ENCODE measurements at places on chromosomes 3 and 15. TPM values are rescaled to one million over a fixed set of nuclear protein-coding genes. Genes with fewer than 3 reads are reported as not detected.

- no peak for DNase-seq
Measured at GRCh38 chr3:50154476-50154839, 666 bp upstream of the SEMA3F start.

HYAL1 gene
- total RNA-seq = 0.24 TPM

DNA sequence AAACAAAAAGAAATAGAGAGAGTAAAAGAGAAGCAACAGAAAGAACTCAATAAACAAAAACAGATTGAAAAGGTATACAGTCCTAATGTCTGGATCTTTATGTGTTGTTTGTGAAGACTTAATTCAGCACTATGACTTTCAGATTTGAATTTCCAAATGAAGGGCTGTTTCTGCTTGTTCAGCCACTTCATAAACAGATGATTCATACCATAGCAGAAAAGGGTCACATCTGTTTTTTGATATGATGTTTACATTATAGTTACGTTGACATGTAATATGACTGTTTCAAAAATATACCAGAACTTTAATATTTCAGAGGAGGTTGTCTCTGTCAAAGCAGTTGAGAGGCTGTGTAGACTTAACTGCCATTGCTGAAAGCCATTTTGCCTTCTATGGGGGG, 24.1 kb downstream of the ASB14 start:
- no peak for DNase-seq

XCR1 gene
- total RNA-seq = not detected

- no peak for DNase-seq
Measured at GRCh38 chr3:49756036-49756435, 30.3 kb downstream of the IP6K1 start.

GRCh38 chr3:65617787-65618186, 420.9 kb downstream of the MAGI1 start:
- no peak for DNase-seq

SAMMSON gene
- not detected for total RNA-seq

KY gene
- not detected for total RNA-seq

GXYLT2 gene
- not detected for total RNA-seq

- DNase-seq = no peak
Measured at GRCh38 chr3:109387201-109387600, 49.9 kb upstream of the DPPA4 start.

LRRC57 gene
- 17.0 TPM for total RNA-seq

PLSCR4 gene
- not detected for total RNA-seq

DNA sequence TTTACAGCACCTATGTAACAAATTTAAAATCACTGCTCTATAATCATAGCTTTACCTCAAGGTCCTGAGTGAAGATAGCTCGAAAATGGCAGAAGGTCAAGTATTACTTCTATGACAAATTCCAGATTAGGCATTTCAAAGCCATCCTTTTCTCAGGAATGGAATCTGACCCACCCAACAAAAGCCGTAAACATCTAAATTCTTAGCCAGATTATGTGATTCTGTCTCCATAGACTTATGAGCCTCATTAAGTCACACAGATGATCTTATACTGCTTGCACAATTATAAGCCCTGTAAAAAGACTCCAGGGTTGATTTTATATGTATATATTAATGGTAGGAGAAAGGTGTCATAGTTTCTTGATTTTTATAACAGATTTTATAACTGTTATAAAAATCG, 56.9 kb downstream of the CEP152 start:
- no peak for DNase-seq

GRCh38 chr3:132033471-132033870, 1.3 kb downstream of the CPNE4 start:
- no peak for DNase-seq

GRCh38 chr3:187567021-187567420, 103.2 kb downstream of the SST start:
- no peak for DNase-seq

DNA sequence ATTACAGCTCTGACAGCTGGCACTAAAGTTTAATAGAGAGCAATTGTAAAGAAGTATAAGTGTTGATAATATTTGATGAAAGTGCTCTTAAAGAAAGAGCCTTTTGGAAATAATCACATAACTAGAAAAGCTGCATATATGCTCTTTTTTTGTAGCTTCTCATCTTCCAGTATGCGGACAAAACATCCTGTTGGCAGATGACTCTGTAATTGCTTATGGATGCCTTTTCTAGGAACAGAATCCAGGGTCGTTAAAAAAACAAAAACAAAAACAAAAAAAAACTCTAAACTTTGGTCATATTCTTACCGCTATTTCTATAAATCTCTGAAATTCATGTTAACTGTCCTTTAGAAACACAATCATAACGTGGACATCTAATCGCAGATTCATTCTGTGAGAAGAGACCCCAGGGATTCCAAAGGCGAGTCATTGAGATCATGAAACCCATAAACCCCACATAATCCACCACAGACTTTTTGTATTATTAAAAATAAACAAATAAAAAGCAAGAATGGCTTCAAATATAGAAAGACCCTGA, 109.8 kb downstream of the EPHA3 start:
- DNase-seq = no peak

MOBP gene
- total RNA-seq = not detected

DNA sequence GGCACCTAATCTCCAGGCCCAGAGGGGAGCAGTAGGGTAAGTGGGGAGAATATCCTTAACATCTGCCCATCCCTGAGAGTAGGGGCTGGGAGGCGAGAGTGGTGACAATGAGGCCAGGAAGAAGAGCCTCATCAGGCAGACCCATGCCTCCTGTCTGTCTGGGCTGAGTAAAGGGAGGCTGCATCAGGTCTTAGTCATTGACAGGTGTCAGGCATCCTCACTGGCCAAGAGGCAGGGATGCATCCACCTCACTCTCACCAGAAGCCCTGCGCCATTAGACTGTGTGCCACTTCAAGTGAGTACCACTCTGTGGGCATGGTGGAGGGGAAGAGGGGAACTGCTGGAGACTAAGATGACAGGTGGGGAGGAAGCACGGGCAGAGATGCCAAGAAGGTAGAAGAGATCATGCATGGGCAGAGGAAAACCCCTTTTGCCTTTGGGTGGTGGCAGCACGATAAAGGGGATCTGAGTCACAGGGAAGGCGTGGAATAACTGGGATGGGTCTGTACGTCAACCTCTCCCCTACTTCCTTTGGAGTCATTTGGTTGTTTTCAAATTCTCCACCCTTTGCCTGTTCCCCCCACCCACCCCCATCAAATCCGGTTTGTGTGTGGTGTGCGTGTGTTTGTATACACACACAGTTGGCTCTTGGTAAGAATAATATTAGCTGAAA, 14.1 kb downstream of the ANAPC13 start:
- no peak for DNase-seq

- no peak for DNase-seq
Measured at GRCh38 chr3:62025913-62026312, 347.4 kb downstream of the FEZF2 start.

DNA sequence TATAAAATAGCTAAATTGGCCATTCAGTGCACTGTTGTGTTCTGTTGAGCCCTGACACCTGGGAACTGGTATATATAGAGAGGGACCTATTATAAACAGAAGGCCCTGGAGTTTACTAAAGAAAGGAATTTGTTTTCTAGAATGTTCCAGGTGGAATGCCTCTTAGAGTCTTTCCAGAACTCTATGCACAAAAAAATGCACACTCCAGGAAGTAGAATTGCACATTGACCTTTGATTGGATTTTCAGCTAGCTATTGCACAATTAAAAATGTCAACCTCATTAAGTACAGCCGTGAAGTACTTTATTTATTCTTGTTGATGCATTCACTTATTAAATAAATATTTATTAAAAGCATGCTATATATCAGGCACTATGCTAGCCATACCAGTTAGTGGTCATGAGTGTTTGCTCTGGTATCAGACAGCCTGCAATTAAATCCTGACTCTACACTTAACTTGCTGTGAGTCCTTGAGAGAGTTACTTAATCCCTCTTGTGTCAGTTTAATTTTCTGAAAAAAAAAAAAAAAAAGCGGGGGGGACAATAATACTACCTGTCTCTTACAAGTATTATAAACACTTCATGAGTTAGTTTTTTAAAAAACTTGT, 40.8 kb downstream of the NDUFB4 start:
- DNase-seq = no peak

GRCh38 chr3:136277115-136277514, 27.0 kb downstream of the PCCB start:
- DNase-seq = no peak

DNA sequence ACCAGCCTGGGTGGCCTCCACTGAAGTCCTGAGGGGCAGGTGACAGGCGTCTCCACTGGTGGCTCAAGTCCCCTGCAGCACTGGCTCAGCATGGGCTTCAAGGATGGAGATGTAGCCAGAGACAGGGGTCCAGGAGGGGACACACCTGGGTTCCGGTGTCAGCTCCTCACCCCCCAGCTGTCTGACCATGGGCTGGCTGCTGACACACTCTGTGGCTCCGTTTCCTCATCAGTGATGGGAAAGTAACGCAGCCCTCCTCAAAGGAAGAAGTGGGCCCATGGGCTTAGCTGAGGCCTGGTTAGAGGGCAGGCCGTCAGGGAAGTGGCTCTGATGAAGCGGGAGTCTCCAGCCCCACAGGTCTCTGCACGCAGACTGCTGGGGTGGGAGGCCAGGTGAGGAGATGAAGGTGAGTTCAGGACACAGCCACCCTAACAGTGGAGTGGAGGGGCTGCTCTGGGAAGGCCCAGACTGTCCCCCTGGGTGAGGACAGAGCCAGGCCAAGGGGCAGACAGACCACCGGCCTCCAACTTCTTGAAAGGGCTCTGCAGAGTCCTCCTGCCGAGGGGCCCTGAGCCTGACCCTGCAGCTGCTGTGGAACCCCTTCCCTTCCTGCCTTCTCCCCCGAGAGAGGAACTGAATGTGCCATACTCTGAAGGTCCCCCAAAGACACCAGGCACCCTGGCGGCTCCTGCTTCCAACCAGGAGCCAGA, 24.0 kb downstream of the PSTPIP1 start:
- DNase-seq = no peak

DNA sequence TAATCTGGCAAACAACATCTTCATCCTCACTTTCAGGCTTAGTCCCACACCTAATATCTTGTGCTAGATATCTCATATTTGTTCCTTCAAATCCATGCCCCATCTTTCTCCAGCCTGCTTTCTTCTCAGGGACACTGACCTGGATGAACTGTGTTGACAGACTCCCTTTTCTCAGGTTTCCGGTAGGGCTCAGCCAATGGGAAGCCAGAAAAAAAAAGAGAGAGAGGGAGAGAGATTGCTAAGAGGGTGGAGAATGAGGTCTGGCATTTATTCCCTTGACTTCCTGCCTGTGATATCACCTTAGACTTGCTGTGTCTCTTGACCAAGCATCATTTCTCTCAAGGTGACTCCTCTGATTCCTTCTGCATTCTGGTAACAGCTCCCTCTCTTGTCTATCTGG, 145.6 kb upstream of the ABI3BP start:
- no peak for DNase-seq

DNA sequence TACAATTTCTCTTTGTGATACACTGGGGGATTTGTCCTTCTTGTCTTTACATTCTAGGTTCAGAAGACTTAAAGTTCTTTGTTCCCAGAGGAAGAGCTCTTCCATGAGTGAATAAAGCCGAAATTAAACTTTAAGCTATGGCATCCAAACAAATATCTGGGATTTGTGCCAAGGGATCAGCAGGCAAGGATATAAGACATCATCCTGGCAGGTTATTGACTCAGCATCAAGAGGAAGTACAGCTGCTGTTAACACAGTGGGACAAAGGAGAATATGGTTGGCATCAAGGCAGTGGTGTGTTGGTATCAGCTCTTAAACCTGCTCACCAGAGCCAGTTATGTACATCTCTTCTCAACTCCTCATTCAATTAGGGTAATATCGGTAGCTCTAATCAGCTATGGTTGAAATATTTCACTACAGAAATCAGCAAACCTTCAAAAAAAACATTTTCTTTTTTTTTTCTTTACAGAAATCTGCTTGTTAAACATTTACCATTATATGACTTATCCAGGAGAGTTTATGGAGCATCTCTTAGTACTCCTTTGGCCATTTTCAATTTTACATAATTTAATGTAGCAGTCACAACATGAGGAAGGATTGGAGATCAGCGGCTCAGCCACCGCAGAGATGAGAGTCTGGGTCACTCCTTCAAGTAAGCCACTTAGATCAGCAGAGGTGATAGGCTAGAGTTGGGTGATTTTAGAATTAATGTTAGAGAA, 1198.6 kb upstream of the EPHA6 start:
- no peak for DNase-seq

PFN2 gene
- total RNA-seq = 2.7 TPM

DNA sequence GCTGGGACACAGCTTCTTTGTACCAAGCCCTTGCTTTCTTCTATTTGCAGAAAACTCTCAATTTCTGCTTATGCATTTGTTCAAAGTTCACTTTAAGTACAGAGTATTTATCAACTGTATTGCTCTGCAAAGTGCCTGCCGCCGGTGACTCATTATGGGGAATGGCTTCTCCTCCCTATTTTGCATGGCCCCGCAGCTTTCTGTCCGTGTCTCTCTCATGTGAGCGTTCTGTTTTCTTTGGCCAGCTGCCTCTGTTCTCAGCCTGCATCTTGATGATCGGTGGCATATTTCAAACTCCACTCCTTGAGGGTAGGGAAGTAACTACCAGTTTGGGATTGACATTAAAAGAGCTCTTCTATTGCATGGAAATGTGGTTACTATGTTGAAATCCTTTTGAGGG, 28.6 kb upstream of the ST8SIA2 start:
- DNase-seq = no peak

SPTSSB gene
- not detected for total RNA-seq

DNA sequence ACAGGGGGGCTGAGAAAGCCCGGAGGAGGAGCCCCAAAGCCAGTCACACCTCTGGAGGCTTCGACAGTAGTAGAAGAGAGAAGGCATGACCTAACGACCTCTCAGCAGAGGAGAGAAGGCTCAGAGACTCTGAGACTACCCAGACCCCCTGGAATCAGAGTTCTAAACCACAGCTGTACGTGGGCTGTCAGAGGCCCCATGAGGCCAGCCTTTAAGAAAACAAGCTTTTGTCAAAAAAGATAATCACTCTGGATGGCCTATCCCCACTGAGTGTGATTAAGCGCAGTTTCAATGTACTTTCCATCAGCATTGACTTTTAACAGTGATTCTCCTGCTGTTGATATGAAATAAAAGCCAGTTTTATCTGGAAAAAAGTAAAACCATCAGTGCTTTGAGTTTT, 330.3 kb downstream of the CLSTN2 start:
- DNase-seq = no peak

- DNase-seq = no peak
Measured at GRCh38 chr3:50479523-50479922, 23.9 kb downstream of the CACNA2D2 start.

TM6SF1 gene
- 0.63 TPM for total RNA-seq

- DNase-seq = no peak
Measured at GRCh38 chr15:72037321-72037720, 80.6 kb downstream of the MYO9A start.

DLL4 gene
- 0.38 TPM for total RNA-seq

All from activated T-cell treated with anti-CD3 and anti-CD28 coated beads, Interleukin-2, amount 50 U/mL, for 4 hours (primary cell).